ENCODE measurements at places on chromosomes 6 and 20.

DNA sequence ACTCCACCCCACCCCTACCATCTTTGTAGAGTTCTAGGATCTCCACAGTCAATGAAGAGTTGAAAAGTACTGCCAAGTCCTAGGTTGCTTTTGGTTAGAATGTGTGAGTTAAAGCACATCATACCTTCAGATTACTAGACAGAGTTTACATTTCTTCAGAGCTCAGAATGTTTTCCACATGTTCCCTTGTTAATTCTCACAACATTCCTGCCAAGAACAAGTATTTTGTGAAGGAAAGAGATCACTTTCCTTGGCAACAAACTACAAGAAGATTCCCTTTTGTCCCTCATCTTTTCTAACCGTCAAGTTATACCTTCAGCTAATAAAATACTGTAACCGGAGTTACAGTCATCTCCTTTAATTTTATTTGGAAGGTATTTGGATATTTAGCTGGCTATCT is 266.8 kb downstream of the ZFAND3 start:
- DNase-seq, result no peak

- DNase-seq, result no peak
Measured at GRCh38 chr20:48636301-48636700, 191.5 kb downstream of the PREX1 start.

DNA sequence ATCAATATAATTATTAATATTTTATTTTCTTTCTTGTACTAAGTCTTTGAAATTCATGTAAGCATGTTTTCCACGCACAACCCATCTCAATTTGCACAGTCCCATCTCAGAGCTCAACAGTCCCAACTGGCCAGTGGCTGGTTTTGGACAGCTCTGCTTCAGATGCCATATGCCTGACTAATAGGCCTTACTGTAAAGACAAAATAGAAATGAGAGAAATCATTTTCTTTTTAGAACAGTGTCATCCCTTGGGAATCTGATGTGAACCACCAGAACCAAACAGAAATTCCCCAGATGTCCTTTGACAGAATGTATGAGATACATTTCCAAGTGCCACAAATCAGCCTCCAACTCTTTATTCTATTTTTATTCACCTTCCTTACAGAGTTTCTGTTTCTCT is 338.9 kb downstream of the ESR1 start:
- peak; percentile 91 for DNase-seq

DNA sequence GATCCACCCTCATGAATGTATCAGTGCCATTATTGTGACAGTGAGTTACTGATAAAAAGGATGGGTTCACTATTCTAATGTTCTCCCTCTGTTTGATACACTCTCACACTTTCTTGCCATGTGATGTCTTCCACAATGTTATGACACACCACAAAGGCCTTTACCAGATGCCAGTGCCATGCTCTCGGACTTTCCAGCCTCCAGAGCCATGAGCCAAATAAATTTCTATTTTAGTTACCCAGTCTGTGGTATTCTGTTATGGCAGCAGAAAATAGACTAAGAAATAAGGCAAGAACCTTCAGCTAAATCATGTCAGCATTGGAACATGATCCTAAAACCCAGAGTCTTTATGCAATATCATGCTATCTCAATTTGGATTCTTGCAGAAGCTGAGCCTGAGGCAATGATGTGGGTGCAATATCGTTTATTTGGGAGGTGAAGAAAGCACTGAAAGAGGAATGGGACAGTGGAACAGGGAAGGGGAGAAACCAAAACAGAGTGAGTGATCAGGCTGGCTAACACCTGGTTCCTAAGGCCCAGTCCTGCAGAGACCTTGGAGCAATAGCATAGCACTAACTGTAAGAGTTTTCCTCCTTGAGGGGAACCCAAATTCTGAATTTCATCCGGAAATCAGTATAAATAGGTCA is 130.4 kb upstream of the LRFN2 start:
- DNase-seq, result no peak

DNA sequence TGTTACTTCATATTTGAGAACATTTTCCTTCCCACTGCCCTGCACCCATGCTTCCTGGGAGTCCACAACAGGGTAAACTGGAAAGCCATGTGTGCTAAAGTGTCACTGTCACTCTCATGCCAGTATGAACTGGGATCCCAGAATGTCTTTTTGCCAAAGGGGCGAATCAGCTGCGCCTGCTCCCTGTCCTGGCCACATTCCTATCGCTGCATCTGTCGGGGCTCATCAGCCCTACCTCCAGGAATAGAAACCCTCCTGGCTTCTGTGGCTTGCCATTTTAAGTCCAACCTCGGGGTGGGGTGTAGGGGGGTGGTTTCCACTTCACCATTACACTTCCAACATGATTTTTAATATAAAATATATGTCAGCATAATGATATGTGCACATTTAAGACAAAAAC is 933 bp downstream of the KLHL31 start:
- no peak for DNase-seq

GRCh38 chr20:47770935-47771334 is 14.3 kb downstream of the SULF2 start:
- no peak for DNase-seq

DNA sequence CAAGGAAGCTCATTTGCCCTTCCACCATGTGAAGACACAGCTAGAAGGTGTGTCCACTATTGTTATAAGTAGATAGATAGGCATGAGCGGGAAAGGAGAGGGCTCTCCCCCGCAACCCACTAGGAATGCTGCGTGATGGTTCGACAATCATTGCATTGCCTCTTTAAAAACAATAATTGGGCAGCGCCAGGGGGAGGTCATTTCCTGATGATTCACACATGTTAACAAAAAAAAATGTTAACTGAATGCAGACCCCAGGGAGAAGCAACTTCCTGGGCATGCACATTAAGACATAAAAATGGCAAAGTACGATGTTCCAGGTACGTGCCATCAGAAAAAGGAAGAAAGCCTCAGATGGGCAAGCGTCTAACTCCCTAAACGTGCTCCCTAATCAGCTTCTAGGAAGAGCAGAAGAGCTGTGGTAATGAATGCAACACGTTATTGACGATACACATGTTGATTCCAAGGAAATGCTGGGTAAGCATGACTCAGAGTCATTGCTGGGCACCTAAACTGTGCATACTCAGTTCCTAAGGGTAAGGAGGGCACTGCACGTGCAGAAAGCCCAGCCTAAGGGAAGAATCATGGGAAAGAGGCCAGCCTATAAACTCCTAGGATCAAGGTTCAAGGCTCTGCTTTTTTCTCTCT is 113.7 kb downstream of the FAM217A start:
- DNase-seq, result no peak

DNA sequence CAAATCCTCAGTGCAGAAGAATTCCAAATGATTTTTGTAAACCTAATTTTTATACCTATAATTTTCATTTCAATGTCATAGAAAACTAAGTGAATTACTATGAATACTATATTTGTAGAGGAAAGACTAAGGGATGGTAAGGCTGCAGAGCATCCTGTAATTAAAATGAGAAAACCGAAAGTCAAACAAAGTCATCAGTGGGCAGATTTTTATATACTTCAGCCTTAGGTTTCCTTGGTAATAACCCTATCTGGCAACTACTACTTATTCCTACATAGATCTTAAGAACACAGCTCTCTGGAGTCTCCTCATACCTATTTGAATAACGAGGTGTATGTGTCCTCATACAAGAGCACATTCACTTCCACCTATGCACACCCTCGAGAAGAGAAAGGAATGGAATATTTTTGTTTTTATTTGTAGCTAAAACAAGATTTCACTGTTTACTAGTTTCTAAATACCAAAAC is 117.9 kb upstream of the SGK1 start:
- no peak for DNase-seq
